Immature natural killer cell (primary cell): ENCODE measurements at places on chromosomes 4 and X.

DNA sequence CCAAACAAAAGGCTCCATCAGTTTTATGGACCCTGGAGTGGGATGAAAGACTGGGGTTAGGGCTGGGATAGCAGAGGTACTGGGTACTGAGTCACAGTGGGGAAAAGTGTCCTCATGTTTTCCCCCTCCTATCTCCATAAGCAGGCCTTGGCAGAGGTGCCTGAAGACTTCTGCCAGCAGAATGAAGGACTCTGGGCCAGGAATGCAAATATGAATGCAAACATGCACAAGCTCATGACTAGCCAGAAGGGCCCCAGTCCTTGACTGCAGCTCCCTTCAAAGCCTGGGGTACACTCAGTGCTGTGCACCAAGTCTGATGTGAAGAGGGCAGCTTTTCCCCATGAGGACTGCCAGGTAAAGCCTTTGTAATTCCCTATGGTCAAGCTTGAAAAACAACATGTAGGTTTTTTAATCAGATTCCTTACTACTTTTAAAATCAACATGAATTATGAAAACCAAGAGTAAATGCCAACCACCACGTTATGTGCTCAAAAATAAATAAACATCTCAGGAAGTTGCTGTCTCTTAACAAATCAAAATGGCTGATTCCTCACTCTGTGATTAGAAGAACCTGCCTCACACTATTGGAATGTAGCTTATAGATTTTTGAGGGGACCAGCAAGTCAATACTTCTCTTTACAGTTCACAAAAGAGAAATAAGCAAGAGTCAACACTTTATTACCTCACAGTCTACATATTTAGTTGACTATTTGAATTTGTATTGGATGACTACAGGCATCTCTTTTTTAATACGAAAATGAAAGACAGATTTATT is 1512.0 kb downstream of the ARAP2 start:
- H3K4me1 ChIP-seq = no peaks in the 10 kb centered on the region
- H3K4me3 ChIP-seq = no peak overlapping the region
- no peak overlapping the region for H3K27ac ChIP-seq
- no peaks in the 10 kb centered on the region for H3K36me3 ChIP-seq
- DNase-seq = no peak

DNA sequence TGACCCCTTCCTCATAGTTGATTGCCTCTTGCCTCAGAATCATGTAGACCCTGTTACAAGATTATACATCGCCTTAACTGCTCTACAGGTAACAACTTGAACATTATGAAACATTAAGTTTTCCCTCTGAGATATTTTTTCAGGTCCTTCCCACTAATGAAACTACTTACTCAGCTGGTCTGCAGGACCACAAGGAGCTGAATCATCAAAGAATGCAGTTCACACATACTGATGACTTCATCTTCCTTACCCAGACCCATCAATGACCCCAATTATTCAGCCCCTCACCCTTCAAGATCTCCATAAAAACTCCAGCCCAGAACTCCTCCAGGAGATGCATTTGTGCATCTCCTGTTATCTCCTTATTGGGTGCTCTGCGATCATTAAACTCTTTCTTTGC is 720.9 kb downstream of the RAPGEF2 start:
- H3K4me3 ChIP-seq = no peak overlapping the region
- H3K27me3 ChIP-seq = peaks cover 4% of the 10 kb centered on the region

DNA sequence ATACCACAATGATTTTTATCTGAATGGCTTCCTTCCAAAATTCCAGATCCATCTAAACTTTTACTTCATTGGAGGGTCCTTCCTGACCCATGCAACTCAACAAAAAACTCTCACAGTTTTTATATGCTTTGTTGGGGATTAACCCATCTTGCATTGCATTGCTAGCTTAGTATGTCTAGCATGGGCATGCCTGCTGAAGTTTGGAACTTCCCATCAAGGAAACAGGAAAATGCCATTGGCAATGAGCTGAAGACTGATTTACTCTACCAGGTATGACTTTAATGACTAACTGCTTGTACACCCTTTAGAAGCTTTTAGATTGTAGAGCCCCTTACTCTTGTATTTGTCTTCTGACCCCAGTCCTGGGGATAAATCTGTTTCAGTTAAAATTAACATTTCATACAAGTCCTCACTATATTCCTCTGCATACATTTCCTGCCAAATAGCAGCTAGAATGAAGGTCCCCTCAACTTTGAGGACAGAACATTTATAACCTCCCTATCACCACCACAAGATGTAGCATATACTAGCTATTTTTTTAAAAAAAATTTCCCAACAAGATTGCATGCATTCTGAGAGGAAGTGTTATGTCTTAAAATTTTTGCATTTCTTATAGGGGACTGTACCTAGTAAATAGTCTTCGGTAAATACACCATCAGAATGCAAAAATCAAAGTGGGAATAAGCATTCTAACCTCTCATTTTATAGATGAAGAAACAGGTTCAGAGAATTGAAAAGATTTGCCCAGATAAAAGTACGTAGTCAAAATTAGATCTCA is 52.5 kb upstream of the ATXN3L start:
- H3K27me3 ChIP-seq = no peaks in the 10 kb centered on the region
- H3K4me3 ChIP-seq = no peak overlapping the region
- H3K27ac ChIP-seq = no peak overlapping the region
- DNase-seq = no peak
- H3K4me1 ChIP-seq = peaks cover 13% of the 10 kb centered on the region

DNA sequence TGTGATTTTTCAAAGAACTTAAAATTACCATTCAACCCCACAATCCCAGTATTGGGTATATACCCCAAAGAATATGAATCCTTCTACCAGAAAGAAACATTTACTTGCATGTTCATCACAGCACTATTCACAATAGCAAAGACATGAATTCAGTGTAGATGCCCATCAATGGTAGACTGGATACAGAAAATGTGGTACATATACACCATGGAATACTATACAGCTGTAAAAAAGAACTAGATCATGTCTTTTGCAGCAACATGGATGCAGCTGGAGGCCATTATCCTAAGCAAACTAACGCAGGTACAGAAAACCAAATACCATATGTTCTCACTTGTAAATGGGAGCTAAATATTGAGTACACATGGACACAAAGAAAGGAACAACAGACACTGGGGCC is 34.1 kb upstream of the TMPRSS11F start:
- no peak for DNase-seq
- no peak overlapping the region for H3K27ac ChIP-seq
- H3K4me1 ChIP-seq = no peaks in the 10 kb centered on the region
- H3K27me3 ChIP-seq = peaks cover 3% of the 10 kb centered on the region
- H3K4me3 ChIP-seq = no peak overlapping the region
- no peaks in the 10 kb centered on the region for H3K36me3 ChIP-seq

- no peak overlapping the region for H3K4me3 ChIP-seq
- no peaks in the 10 kb centered on the region for H3K36me3 ChIP-seq
- H3K27ac ChIP-seq = no peak overlapping the region
- peak; percentile 14 for DNase-seq
- H3K4me1 ChIP-seq = no peaks in the 10 kb centered on the region
- H3K27me3 ChIP-seq = no peaks in the 10 kb centered on the region
These were observed 6.5 kb downstream of the ZNF185 start for GRCh38 chrX:152904151-152905080.

GRCh38 chr4:14289708-14290107 is 662.2 kb upstream of the BOD1L1 start:
- H3K36me3 ChIP-seq = no peaks in the 10 kb centered on the region
- DNase-seq = no peak
- H3K4me1 ChIP-seq = no peaks in the 10 kb centered on the region
- H3K27me3 ChIP-seq = no peaks in the 10 kb centered on the region
- H3K4me3 ChIP-seq = no peak overlapping the region
- no peak overlapping the region for H3K27ac ChIP-seq

GRCh38 chr4:170011921-170012628 is 14.1 kb downstream of the MFAP3L start:
- no peaks in the 10 kb centered on the region for H3K36me3 ChIP-seq
- H3K27ac ChIP-seq = no peak overlapping the region
- peaks cover 15% of the 10 kb centered on the region for H3K4me1 ChIP-seq
- DNase-seq = no peak
- no peaks in the 10 kb centered on the region for H3K27me3 ChIP-seq
- H3K4me3 ChIP-seq = no peak overlapping the region

DNA sequence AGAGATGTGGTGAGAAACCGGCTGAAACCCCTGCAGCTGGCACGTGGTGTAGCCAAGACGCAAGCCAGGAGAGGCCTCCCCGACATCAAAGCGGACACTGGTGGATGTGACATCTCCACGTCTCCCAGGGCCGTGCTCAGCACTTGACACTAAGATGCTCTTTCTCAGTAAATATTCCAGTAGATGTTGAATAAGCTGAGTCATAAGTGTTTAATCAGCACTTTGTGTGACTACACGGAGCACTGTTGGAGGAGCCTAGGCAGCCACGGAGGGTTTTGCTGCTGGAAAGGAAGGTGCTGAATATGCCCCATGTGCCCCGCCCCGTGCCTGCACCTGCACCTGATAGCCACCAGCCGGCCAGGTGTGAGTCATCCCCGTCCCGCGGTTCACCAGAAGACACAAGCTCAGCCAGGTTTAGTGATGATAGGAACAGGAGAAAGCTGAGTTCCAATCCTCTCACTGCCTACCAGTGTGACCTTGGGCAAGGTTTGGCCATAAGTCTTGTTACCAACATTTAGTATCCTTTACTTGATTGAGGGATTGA is 29.0 kb upstream of the C4orf50 start:
- no peak for DNase-seq
- no peaks in the 10 kb centered on the region for H3K4me1 ChIP-seq
- H3K27me3 ChIP-seq = peaks cover 6% of the 10 kb centered on the region
- no peak overlapping the region for H3K4me3 ChIP-seq
- H3K27ac ChIP-seq = no peak overlapping the region
- H3K36me3 ChIP-seq = peaks cover 7% of the 10 kb centered on the region

- peaks cover 4% of the 10 kb centered on the region for H3K36me3 ChIP-seq
- peaks cover 4% of the 10 kb centered on the region for H3K4me1 ChIP-seq
- no peak for DNase-seq
- no peak overlapping the region for H3K4me3 ChIP-seq
These were observed 6.9 kb upstream of the HAND2 start for GRCh38 chr4:173536808-173537429.

- DNase-seq = no peak
- H3K4me1 ChIP-seq = peaks cover 3% of the 10 kb centered on the region
- no peaks in the 10 kb centered on the region for H3K36me3 ChIP-seq
- H3K4me3 ChIP-seq = no peak overlapping the region
- no peaks in the 10 kb centered on the region for H3K27me3 ChIP-seq
- H3K27ac ChIP-seq = no peak overlapping the region
These were observed 412.2 kb downstream of the PPP3CA start for GRCh38 chr4:100935090-100935489.
